ENCODE measurements at places on chromosomes 3 and 15. TPM values are rescaled to one million over a fixed set of nuclear protein-coding genes. Genes with fewer than 3 reads are reported as not detected.

DNA sequence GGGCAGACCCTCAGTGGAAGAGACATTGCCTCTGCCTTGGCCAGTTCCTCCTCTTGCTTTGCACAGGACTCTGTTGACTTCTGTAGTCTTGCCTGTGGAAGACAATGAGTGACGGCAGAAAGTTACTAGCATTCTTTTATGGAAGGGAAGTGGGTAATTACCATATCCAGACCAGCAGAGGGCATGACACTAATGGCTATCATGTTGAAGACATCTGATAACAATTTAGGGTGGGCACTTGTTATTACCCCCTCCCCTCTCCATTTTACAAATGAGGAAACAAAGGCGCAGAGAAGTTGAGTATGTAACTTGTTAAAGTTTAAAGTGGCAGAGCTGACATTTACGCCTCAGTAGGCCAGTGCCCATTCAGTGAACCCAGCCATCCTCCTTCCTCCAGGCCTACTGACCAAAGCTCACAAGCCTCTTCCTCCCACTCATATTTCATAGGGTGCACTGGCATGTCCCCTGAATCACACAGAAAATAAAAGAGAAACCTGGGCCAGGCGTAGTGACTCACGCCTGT, 48.2 kb upstream of the FMN1 start:
- peak; percentile 1 for DNase-seq

DNA sequence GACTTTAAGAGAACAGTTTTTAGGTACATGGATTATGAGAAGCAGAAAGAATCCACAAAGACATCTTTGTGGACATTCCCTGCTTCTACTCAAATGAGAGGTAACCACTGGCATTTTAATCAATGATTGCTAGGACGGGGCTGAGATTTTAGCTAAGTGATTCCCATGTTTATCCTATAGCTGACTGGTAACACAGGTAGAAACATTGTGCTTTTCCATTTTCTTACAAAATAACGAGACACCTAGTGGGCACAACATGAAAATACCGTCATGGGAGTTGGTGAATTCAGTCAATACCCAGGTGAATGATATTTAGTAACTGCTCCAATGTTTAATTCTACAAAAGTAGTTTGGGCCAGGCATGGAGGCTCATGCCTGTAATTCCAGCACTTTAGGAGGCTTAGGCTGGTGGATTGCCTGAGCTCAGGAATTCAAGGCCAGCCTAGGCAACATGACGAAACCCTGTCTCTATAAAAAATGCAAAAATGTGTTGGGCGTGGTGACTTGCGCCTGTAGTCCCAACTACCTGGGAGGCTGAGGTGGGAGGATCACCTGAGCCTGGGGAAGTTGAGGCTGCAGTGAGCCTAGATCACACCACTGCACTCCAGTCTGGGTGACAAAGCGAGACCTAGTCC, 37.2 kb upstream of the DENND4A start:
- DNase-seq, result peak; percentile 38

DNA sequence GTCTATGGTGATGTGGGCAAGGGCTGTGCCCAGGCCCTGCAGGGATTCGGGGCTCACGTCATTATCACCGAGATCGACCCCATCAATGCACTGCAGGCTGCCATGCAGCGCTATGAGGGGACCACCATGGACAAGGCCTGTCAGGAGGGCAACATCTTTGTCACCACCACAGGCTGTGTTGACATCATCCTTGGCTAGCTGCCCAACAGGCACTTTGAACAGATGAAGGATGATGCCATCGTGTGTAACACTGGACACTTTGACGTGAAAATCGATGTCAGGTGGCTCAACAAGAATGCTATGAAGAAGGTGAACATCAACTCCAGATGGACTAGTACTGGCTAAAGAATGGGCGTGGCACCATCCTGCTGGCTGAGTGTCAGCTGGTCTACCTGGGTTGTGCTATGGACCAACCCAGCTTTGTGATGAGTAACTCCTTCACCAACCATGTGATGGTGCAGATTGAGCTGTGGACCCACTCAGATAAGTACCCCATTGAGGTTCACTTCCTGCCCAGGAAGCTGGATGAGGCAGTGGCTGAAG, 6.1 kb upstream of the USP8 start:
- no peak for DNase-seq

GRCh38 chr15:94206463-94207167, 24.7 kb upstream of the MCTP2 start:
- DNase-seq, result no peak

- no peak for DNase-seq
Observed at GRCh38 chr3:125670945-125671344, 75.6 kb upstream of the OSBPL11 start.

The IL16 gene
- 1.4 TPM for total RNA-seq

The SIAH2 gene
- 22.5 TPM for total RNA-seq

- peak; percentile 85 for DNase-seq
Observed at GRCh38 chr3:52237657-52238172, 1.2 kb downstream of the TWF2 start.

- DNase-seq, result peak; percentile 86
Observed at GRCh38 chr3:45479621-45480035, 91.3 kb downstream of the LARS2 start.

DNA sequence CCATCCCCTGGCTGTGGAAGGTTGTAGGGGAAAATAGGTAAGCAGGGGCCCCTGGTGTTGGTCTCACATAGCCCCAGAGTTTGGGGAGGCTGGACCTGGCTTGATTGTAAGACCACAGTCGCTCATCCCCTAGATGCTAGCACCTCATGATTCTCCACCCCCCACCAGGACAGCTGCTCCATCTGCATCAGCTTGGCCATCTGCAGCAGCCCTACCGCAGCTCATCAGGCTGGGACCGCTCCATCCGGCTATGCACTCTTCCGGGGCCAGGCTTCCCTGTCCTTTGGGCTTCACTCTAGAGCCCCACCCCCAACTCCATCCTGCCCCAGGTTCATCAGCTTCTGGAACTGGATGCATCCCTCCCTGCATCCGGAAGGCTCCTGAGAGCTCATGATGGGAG, 12.6 kb downstream of the SCN5A start:
- no peak for DNase-seq

GRCh38 chr15:69071260-69071659, 56.8 kb downstream of the NOX5 start:
- DNase-seq, result no peak

- peak; percentile 57 for DNase-seq
Observed at GRCh38 chr3:136444581-136444980, 194.4 kb downstream of the PCCB start.

The CHCHD4 gene
- 3.8 TPM for total RNA-seq

GRCh38 chr3:24439021-24439420, 55.6 kb downstream of the THRB start:
- no peak for DNase-seq

The WNT7A gene
- total RNA-seq, result not detected

DNA sequence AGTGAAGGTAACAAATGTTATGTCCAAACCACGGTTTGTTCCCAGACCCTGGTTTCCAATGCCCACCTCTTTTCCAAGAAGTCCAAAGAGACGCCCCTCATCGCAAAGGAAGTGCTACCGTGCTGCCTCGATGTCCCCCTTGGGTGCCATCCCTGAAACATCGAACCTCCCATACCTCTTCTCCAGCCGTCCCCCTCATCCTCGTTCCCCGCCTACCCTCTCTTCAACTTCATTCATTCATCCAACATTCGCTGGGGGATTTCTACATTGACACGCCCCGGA, 467 bp downstream of the TIPIN start:
- no peak for DNase-seq
